ENCODE measurements at places on chromosomes 5 and 9.

GRCh38 chr5:77806213-77806843 is 30.2 kb upstream of the TBCA start:
- DNase-seq, result no peak

GRCh38 chr9:104092875-104093600 is 1.1 kb upstream of the SMC2 start:
- DNase-seq, result no peak

DNA sequence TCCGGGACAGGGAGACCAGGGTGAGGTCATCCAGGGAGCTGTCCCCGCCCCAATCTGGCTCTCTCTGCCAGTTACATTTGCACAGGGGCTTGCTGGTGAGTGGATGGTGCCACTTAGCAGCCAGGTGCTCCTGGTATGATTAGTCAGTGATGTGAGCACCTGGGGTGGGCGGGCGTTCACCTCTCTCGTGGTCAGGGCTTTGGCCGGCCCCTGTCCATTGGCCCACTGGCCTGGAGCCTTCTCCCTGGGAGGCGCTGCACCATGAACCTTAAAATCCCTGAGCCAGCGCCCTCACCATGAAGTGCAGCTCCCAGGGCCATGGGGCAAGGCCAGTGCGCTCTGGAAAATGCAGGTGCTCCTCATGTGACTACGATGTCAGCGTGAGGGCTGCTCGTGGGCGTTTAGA is 2.0 kb downstream of the NKD2 start:
- no peak for DNase-seq

DNA sequence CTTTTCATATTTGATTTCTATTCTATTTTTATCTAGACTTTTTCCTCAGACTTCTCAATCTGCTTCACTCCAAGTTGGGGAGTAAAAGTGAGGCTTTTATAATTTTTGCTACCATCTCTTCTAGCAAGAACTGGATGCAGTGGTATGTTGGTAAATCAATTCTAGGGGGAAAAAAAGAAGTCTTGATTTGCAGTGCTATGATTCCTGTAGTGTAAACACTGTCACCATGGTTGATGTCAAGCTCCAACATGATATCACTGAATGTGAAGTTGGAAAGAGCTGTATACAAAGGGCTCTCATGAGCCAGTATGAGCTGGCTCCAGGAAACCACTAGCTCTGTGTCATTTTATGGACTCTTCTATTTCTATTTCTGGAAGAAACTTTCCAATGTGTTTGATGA is 439.2 kb downstream of the NTRK2 start:
- DNase-seq, result no peak

DNA sequence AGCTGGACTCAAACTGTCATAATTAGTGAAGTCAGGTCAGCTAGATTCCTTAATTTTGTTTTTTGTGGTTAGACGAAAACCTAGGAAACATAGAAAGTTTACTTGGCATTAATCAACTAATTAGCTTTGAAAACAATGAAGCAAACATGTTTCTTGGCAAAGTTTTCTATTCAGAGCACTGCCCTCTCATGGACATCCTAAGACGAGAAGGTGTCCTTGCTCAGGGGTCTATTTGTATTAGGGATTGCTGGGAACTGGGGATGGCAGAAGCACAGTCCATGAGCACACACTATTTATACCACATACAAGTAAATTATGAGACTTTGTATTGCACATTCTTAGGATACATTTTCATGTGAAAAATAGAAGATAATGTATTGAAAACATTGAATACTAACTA is 49.7 kb downstream of the POC5 start:
- DNase-seq, result no peak

GRCh38 chr5:38258319-38259061 is at the start of gene EGFLAM:
EGFLAM (plus strand) TSS chr5:38258559; CDS start chr5:38258755, 196 bp downstream.
- DNase-seq, result no peak

DNA sequence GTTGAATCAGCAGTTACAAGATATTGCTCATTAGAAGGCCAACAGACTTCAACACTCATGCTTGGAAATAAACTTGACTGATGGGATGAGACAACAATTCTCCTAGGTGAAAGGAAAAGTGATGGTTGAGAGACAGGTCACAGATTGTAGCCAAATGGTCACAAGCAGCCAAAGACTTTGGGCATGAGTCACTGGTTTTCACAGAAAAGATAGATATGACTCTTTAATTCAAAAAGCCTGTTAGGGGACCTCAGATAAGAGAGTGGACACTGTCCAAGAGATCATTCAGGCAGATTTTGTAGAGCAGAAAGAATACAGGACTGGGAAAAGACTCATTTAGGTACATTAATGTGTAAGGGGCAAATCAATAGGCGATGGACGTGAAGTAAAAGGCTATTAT is 982.5 kb downstream of the MAT2B start:
- DNase-seq, result no peak

GRCh38 chr9:88370346-88370745 is 17.9 kb upstream of the SPIN1 start:
- DNase-seq, result no peak

DNA sequence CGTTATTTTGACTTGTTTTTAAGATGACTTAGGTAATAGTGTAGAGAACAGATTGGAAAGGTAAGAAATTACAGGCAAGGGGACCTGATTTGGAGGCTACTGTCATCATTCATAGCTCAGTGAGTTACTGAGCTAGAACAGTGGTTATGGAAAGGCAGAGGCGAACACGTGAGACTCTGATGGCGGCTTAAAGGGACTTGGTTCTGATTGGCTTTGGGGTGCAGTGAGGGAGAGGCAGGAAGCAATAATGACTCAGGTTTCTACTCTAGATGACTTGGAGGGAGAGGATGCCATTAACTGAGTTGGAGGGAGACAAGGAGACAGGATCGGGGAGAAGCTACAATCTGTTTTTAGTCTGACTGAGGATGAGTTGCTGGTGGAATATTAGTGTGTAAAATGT is 3.0 kb downstream of the F2RL2 start:
- no peak for DNase-seq

DNA sequence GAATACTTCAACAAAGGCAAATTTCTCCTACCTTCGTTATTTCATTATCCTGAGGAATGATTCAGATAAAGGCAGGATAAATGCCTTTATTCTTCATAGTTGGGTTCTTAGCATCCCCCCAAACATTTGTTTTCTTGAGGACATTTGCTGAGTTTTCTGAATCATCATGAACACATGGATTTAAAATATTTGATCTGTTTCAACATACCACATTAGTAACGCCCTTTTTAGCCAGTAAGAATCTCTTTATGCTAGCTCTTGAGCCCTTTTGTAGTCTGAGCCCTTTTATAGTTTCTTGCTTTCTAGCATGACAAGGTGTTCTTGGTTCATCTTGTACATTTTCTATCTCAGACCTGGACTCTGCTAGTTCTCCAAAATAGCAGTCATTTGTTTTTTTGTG is 27.9 kb downstream of the SKIC3 start:
- no peak for DNase-seq

Measured in activated CD4-positive, alpha-beta T cell treated with anti-CD3 and anti-CD28 coated beads for 24 hours (primary cell).